Naive B cell (primary cell): ENCODE measurements at places on chromosomes 7 and 10.
A peak's percentile ranks its signal among the peaks of the same experiment; 100 is the strongest.

- no peak for DNase-seq
Observed at GRCh38 chr10:100749059-100749308, 3.6 kb downstream of the PAX2 start.

DNA sequence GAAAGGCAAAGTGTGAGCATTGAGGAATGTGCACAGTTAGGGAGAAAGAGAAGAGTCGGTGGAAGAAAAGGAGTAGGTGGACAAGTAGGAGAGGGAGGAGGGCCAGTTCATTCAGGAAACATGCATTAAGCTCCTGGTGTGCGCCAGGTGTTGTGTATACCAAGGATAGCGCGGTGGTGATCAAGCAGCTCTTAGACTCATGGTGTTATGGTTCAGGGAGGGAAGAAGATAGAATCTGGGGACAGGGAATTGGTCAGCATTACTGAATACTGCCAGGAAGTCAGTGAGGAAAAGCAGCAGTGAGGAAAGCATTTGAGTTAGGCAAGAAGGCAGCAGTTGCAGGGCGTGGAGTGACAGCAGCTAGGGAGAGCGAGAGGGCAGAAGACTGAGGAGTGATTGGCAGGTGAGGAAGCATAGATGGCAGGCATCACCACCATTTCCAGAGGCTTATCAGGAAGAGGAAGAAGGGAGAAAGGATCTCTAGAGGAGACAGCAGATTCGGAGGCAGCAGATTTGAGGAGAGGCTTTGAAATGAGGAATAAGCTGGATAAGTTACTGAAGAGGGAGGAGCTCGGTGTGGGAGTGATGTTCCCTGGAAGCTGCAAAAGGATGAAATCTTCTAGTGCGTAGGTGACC, 265.6 kb downstream of the GFRA1 start:
- no peak for DNase-seq

DNA sequence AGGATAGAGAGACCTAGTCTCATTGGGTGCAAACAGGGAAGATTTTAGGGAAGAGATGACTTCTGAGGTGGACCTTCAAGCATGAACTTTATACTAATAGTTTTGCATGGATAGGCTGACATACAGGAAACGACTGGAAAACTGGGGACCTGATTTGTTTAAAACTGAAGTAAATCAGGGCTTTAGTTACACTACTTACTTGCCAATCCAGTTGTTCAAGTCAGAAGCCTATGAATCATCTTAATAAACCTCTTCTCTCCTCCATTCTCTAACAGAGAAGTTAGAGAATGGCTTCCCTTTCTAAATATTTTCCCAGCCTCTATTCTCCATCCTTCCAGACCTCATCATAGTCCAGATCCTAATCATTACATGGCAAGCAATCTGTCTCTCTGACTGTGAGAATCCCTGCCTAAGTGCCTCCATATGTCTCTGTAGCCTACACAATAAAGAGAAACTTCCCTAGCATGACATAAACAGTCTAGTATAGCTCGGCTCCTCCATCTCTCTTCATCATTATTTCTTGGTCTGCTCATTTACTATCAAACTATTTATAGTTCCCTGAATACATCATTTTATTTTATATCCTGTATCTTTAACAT, 55.8 kb downstream of the PRKG1 start:
- no peak for DNase-seq

DNA sequence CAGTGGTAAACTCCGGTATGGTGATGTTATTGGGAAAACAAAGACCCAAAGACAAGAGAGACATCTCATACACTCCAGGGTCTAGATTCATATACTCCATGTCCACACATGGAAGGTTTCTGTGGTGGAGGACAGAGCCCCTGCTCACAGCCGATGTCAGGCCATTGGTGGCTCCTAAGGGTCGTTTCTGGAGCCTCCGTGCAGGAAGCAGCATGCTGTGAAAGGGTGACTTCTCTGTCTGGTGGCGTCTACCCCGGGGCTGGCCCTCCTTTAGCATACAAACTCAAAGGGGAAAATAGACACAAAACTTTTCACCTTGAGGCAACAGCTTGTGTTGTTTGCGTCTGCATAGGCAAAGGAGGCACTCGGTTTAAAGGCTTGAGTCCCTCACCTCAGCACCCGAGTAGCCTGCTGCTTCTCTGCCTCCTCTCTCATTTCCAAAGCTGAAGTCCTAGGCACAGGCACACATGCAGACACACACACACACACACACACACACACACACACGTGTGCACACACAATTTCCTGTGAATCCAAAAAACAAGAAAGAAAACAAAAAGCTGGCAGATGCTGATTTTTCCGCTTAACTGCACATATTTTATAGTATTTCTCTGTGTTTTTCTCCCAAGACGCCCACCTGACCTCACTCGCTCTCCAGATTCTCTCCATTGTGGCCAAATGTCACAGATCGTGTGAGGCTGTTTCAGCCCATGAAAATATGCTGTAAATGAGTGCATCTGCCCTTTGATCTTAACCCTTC, 601.4 kb upstream of the MGMT start:
- no peak for DNase-seq

DNA sequence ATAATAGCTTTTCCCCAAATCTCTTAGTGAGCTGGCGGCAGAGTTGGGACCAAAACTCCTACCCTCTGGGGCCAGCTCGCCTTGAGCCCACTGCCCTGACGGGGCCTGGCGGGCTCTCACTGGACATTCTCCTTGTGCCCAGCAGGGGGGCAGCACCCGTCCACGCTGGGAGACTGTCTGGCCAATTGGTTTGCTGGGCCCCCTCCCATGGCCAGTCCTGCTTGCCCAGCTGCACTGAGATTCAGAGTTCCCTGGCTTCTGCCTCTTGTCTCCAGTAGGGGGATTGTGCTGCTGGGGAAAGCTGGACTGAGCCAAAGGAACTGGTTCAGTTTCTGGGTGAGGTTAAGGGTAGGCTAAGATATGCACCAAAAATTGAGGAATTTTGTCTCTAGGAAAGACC, 59.8 kb downstream of the RAMP3 start:
- DNase-seq = no peak

DNA sequence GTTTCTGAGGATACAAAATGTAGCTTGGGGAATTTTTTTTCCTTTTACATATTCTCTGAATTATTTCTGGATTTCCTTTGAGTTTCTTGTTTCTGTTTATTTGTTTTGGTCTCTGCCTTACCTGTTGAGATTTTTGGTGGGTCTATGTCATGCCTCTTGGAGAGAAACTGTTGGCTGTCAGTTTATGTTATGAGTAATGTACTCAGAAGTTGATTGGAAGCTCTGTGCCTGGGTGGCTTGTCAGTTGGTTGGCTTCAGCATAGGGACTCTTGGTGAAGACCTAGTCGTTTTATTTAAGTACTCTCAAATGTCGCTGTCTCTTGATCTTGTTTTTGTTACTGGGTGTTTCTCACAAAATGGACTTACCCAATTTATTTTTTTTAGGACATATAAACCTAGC, 132.4 kb downstream of the CDK14 start:
- no peak for DNase-seq

DNA sequence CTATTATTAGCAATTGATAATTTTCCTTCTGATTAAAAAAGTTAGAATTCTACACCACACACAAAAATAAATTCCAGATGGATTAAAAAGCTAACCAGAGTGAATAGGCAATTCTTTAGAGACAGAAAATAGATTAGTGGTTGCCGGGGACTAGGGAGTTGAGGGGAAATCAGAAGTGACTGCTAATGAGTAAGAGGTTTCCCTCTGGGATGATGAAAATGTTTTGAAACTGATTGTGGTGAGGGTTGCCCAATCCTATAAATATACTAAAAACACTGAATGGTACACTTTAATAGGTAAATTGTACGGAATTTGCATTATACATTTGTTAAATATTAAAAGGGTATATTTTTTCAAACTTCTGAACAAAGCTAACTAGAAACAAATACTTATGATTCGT, 214.9 kb downstream of the GPAM start:
- no peak for DNase-seq

DNA sequence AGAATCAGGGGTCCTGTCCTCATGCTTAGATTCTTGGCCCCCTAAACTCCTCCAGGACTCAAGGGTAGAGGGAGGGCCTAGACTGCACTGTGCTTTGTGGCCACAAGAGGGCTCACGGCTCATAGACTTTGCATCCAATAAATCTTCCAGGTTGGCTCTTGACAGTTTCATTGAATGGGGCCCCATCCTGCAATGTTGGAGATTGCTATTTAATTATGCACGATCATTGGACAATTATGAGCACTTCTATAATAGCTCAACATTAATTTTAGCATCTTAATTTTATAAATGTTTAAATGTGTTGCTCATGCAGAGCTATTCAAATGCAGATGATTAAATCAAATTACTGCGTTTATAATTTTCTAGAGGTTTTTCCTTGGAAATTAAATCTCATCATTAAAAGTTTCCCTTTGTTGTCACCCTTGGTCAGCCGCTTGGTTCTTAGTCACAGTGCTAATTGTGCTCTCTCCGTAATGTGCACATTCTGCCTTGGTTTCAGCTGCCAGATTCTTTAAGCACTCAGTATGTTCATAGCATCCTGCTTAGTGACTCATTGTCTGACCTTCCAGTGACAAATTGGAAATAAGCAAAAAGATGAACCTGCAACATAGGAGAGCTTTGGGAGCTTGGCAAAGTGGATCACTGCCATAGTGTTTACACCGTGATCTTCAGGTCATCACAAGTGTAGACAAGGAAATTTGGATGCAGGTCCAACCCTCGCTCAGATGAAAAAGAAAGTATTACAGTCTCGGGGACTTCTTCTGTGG, 33.4 kb upstream of the PLPP4 start:
- no peak for DNase-seq

GRCh38 chr7:124536156-124536762, 229.3 kb downstream of the GPR37 start:
- DNase-seq = no peak

- no peak for DNase-seq
Observed at GRCh38 chr10:34193931-34194626, 621.0 kb downstream of the PARD3 start.

- DNase-seq = no peak
Observed at GRCh38 chr7:129951226-129952085, 1.3 kb downstream of the UBE2H start.

GRCh38 chr7:46133072-46133471, 212.0 kb upstream of the IGFBP3 start:
- DNase-seq = no peak

DNA sequence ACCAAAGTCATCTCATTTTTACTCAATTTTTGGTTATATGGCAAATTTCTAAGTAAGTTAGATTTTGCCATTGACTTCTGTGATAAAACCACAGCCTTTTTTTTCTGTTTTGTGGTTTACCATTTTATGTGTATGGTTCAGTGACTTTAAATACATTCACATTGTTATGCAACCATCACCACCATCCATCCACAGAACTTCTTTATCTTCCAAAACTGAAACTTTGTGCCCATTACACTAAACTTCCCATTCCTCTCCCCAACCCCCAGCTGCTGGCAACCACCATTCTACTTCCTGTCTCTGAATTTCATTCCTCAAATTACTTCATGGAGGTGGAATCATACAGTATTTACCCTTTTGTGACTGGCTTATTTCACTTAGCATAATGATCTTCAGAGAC, 280.4 kb upstream of the TCERG1L start:
- no peak for DNase-seq

- DNase-seq = no peak
Observed at GRCh38 chr7:93249491-93250148, 17.5 kb downstream of the VPS50 start.

- DNase-seq = no peak
Observed at GRCh38 chr10:35223016-35223415, 96.4 kb downstream of the CREM start.

GRCh38 chr10:76055466-76055865, 624.0 kb downstream of the LRMDA start:
- no peak for DNase-seq

GRCh38 chr10:97903128-97904017, 53.7 kb downstream of the GOLGA7B start:
- DNase-seq = no peak

GRCh38 chr10:75400771-75401568, 594 bp downstream of the ZNF503 start:
- no peak for DNase-seq

- DNase-seq = no peak
Observed at GRCh38 chr7:143401265-143401664, 7.4 kb downstream of the EPHA1 start.

DNA sequence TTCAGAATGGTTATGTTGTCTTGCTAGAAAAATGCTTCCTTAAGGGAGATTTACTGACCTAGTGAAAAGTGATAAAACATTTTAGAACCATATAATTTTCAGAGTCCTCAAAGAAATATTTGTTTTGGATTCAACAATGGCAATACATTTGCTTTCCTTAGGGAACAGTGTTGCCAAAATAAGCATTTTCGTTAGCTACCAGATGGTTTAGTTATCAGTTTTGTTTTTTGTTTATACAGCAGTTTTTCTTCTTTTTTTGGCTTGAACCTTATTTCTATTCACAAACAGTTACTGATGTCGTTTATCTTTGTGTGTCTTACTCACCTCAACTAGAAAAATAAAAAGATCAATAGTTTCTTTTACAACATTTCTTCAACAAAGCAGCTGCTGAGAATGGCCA, 48.6 kb downstream of the EXOC4 start:
- no peak for DNase-seq

- DNase-seq = peak; percentile 15
Observed at GRCh38 chr7:86978808-86979506, 80.5 kb downstream of the ELAPOR2 start.

DNA sequence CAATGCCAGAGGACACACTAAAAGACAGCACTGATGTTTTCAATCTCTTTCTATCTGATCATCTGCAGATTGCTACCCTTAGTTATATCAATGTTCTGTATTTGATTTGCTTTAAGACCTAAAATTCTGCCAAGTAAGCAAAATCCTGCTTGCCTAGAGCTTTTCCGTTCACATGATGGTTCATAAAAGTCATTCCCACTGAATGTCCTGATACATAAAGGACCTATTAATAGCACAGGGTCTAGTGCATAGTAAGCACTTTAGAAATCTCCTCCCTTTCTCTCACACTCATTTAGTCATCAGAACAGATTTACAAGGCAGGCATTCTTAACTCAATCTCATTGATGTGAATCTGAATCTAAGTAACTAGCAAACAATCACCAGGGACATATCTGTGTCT, 68.8 kb downstream of the PCGF5 start:
- no peak for DNase-seq

GRCh38 chr10:31219306-31219705, 99.7 kb upstream of the ZEB1 start:
- DNase-seq = no peak

DNA sequence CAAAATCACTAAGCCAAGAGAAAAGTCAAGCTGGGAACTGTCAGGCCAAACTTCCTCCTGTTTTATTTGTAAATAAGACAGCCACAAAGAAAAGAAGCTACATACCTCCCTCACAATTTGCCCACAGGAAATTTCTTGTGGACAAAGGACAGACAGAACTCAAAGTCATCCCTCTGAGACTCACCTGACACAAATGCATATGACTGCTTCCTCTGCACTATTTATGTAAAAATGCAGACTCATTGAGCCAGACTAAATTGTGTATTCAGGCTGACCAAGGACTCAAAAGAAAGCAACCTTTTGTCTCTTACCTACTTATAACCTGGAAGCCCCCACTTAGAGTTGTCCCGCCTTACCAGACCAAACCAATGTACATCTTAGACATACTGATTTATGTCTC, 11.8 kb downstream of the TOMM7 start:
- no peak for DNase-seq

GRCh38 chr10:3350205-3350604, 177.6 kb upstream of the PITRM1 start:
- no peak for DNase-seq
